ENCODE measurements at places on chromosomes 7 and 10.

- no peaks in the 10 kb centered on the region for H3K36me3 ChIP-seq
- no peak overlapping the region for H3K27ac ChIP-seq
These were observed 181.3 kb downstream of the BAMBI start for GRCh38 chr10:28858646-28859045.

GRCh38 chr10:29280488-29280840 is 8.4 kb upstream of the LYZL1 start:
- H3K27ac ChIP-seq, result no peak overlapping the region
- no peak for DNase-seq
- peaks cover 13% of the 10 kb centered on the region for H3K27me3 ChIP-seq
- no peaks in the 10 kb centered on the region for H3K36me3 ChIP-seq

DNA sequence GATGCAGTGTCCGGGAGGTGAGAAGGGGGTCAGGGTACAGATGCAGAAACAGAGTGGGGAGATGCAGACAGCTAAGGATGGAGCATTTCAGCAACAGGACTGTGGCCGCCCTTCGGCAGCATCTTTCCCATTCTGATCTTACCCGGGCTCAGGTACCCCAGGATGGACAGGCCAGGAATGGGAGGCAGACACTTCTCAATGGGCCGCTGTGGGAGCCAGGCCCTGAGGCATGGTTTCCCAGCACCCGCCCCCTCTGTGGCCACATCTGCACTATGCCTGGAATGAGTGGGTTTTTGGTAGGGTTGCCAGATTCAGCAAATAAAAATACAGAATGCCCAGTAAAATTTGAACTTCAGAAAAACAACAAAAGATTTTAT is 105.2 kb upstream of the CTBP2 start:
- H3K4me1 ChIP-seq, result no peaks in the 10 kb centered on the region
- no peak overlapping the region for H3K4me3 ChIP-seq
- no peaks in the 10 kb centered on the region for H3K27me3 ChIP-seq
- DNase-seq, result no peak
- H3K27ac ChIP-seq, result no peak overlapping the region

- DNase-seq, result peak; percentile 80
- no peaks in the 10 kb centered on the region for H3K36me3 ChIP-seq
- H3K4me1 ChIP-seq, result peaks cover 7% of the 10 kb centered on the region
- no peak overlapping the region for H3K27ac ChIP-seq
- no peak overlapping the region for H3K4me3 ChIP-seq
These were observed 17.1 kb upstream of the AMZ1 start for GRCh38 chr7:2670720-2671391.

GRCh38 chr7:92783260-92784201 is 52.8 kb downstream of the CDK6 start:
- H3K36me3 ChIP-seq, result peaks cover 76% of the 10 kb centered on the region
- DNase-seq, result no peak
- no peaks in the 10 kb centered on the region for H3K27me3 ChIP-seq

DNA sequence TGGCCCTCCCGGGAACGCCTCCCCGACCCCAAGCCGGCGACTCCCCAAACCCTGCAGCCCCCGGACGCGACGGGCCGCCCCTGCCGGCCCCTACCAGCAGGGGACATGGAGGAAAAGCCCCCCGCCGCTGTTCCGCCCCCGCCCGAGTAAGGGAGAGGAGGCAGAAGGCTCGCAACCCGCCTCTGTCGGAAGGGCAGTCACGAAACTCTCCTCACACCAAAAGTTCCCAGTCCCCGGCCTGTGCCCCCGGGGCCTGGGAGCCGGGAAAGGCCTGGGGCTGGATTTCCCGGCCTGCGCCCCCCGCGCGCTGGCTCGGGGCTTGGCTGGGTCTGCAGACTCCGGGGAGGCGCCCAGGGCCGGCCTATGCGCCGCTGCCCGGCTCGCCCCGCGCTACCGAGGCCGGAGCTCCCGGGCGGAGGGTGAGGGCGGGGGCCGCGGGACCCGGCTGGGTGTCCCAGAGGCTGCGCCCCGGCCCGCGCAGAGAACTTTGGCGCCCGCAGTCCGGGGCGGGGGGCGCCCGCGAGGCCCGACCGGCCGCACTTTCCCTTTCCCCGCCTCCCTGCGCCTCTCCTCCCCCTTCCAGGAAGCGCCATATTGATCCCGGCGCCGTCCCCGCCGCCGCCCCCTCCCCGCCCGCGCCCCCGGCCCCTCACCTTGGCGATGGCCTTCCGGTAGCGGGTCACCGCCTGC is 728 bp downstream of the PARD3 start:
- H3K4me1 ChIP-seq, result peaks cover 44% of the 10 kb centered on the region
- no peaks in the 10 kb centered on the region for H3K36me3 ChIP-seq
- peaks cover 8% of the 10 kb centered on the region for H3K27me3 ChIP-seq

- H3K27ac ChIP-seq, result no peak overlapping the region
- peaks cover 3% of the 10 kb centered on the region for H3K27me3 ChIP-seq
- H3K4me1 ChIP-seq, result no peaks in the 10 kb centered on the region
- H3K36me3 ChIP-seq, result no peaks in the 10 kb centered on the region
- no peak overlapping the region for H3K4me3 ChIP-seq
These were observed 119.1 kb upstream of the KMT2E start for GRCh38 chr7:104894726-104895521.

- H3K4me3 ChIP-seq, result no peak overlapping the region
- DNase-seq, result no peak
- no peak overlapping the region for H3K27ac ChIP-seq
- no peaks in the 10 kb centered on the region for H3K27me3 ChIP-seq
- no peaks in the 10 kb centered on the region for H3K36me3 ChIP-seq
- no peaks in the 10 kb centered on the region for H3K4me1 ChIP-seq
These were observed 1136.1 kb upstream of the POT1 start for GRCh38 chr7:126065766-126066165.

GRCh38 chr7:157077021-157077420 is 61.7 kb upstream of the UBE3C start:
- H3K36me3 ChIP-seq, result no peaks in the 10 kb centered on the region
- H3K27ac ChIP-seq, result no peak overlapping the region
- H3K4me3 ChIP-seq, result no peak overlapping the region
- no peak for DNase-seq

DNA sequence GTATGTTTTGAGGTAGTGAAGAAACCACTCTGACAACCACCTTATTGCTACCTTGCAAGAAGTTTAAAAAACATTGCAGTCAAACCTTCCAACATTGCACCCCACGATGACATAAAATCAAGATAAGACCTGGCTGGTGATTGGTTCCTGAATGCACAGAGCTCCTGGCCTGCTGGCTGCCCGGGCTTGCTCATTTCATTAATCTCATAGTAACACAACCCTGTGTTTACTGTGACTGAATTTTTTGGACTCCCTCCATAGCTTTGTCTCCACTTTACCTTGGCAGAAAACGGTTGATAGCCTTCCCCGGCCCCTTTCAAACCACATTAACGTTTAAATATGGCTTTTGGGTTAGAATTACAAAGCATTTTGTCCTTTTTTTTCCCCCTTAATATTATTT is 27.5 kb downstream of the VWA2 start:
- no peak overlapping the region for H3K27ac ChIP-seq
- no peaks in the 10 kb centered on the region for H3K4me1 ChIP-seq
- H3K36me3 ChIP-seq, result no peaks in the 10 kb centered on the region

GRCh38 chr7:8143151-8143874 is 118.7 kb downstream of the ICA1 start:
- H3K4me3 ChIP-seq, result no peak overlapping the region
- no peaks in the 10 kb centered on the region for H3K27me3 ChIP-seq
- H3K36me3 ChIP-seq, result no peaks in the 10 kb centered on the region

- no peaks in the 10 kb centered on the region for H3K36me3 ChIP-seq
- H3K27ac ChIP-seq, result no peak overlapping the region
- no peaks in the 10 kb centered on the region for H3K4me1 ChIP-seq
- DNase-seq, result no peak
These were observed 141.7 kb downstream of the TWIST1 start for GRCh38 chr7:18975689-18976280.

- no peak overlapping the region for H3K4me3 ChIP-seq
- no peaks in the 10 kb centered on the region for H3K36me3 ChIP-seq
- no peaks in the 10 kb centered on the region for H3K4me1 ChIP-seq
- H3K27me3 ChIP-seq, result peaks cover 3% of the 10 kb centered on the region
- H3K27ac ChIP-seq, result no peak overlapping the region
These were observed 497.4 kb downstream of the RPS24 start for GRCh38 chr10:78531088-78531487.

DNA sequence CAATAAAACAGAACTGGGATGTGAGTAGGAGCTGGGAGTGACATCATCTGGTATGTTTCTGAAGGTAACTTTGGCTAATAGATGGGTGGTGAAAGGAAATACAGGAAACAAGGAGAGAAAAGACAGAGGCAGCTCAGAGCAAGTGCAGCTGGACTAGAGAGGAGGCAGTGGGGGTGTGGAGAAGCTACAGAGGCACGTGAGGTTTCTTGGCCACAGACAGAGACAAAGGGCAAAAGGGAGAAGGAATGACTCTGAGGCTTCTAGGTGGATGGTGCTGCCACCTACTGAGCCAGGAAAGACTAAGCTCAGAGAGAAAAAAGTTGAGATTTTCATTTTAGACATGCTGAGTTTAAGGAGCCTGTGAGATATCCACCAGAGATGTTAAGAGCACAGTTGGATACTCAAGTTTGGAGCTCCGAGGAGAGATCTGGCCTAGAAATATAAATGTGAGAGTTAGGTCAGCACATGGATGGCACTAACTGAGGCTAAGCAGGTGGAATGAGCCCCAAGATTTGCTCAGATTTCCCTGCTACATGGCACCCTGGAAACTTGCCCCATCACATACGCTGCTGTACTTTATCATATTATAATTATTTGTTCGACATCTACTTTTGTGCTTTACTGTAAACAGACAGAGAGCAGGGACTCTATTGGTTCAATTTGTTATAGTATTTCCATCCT is 293.0 kb upstream of the IMMP2L start:
- peaks cover 15% of the 10 kb centered on the region for H3K4me1 ChIP-seq
- no peaks in the 10 kb centered on the region for H3K27me3 ChIP-seq
- H3K4me3 ChIP-seq, result no peak overlapping the region
- no peak overlapping the region for H3K27ac ChIP-seq

- no peaks in the 10 kb centered on the region for H3K4me1 ChIP-seq
- H3K36me3 ChIP-seq, result no peaks in the 10 kb centered on the region
- no peak for DNase-seq
- H3K27me3 ChIP-seq, result no peaks in the 10 kb centered on the region
These were observed 8.2 kb upstream of the NRG3 start for GRCh38 chr10:81866753-81867152.

GRCh38 chr7:100088095-100088620 is 611 bp upstream of the COPS6 start:
- no peak for DNase-seq
- peak overlapping the region; percentile 50 for H3K4me3 ChIP-seq
- H3K27ac ChIP-seq, result peak overlapping the region; percentile 88
- peaks cover 33% of the 10 kb centered on the region for H3K4me1 ChIP-seq
- no peaks in the 10 kb centered on the region for H3K27me3 ChIP-seq
- peaks cover 30% of the 10 kb centered on the region for H3K36me3 ChIP-seq

- no peaks in the 10 kb centered on the region for H3K4me1 ChIP-seq
- no peak overlapping the region for H3K27ac ChIP-seq
- H3K36me3 ChIP-seq, result no peaks in the 10 kb centered on the region
- H3K27me3 ChIP-seq, result no peaks in the 10 kb centered on the region
- no peak overlapping the region for H3K4me3 ChIP-seq
These were observed 42.8 kb upstream of the NPY start for GRCh38 chr7:24241206-24241605.
